ENCODE measurements at places on chromosomes 3 and 15.
A peak's percentile ranks its signal among the peaks of the same experiment; 100 is the strongest.

DNA sequence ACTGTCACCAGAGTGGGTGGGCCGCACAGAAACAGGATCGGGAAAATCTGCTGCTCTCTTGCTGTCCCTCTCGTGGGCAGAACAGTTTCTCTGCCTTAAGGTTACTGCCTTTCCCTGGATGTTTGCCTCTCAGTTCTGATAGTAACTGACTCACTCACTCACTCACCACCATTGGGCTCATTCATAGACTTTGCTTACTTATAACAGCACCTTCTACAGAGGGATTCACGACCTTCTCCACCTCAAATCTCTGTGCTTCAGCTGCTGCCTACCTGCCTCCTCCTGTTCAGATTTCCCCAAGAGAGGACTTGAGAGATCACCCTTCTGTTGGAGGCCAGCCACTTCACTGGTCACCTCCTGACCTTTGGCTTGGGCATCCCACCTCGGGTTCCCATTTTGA lies 147.7 kb upstream of the ICE2 start:
- no peak for DNase-seq

- no peak for DNase-seq
Measured at GRCh38 chr15:81011593-81011992, 10.9 kb downstream of the TLNRD1 start.

- DNase-seq, result peak; percentile 79
Measured at GRCh38 chr3:50268703-50269451, at the start of gene SEMA3B. Gene SEMA3B, plus strand, starts transcription at chr3:50269147. Its CDS starts 94 bp downstream, at chr3:50269241.

DNA sequence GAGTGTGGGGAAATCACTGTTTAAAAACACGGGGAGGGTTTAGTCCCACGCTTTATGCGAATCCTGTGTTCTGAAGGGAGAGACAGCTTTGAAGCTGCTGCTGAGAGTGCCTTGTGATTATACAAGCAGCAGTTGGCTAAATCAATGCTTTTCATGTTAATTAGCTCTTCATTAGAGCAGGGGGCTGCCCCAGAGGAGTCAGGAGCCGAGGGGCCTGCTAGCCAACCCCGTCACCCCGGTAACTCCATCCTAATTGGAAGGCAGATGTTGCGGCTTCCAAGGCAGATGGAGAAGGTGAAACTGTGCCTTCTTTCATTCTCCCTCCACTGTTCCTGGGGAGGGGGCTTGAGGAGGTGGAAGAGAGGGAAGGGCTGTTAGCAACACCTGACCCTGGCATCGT lies 92.4 kb upstream of the ANKRD34C start:
- no peak for DNase-seq

DNA sequence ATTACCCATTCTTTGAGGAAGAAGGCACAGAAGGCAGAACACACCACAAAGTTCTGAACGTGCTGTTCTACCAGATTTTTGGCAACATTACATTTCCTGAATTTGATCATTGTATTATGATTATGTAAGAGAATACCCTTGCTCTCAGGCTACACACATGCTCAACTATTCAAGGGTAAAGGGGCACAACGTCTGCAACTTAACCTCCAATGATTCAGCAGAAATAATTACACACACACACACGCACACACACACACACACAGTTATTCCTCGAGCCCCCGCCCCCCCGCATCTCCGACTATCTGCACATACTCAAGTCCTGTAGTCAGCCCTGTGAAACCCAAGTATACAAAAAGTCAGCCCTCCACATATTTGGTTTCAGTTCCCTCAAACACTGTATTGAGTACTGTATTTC lies 26.8 kb downstream of the RPN1 start:
- no peak for DNase-seq

GRCh38 chr3:45067941-45068340 lies 41.8 kb downstream of the CLEC3B start:
- DNase-seq, result no peak

DNA sequence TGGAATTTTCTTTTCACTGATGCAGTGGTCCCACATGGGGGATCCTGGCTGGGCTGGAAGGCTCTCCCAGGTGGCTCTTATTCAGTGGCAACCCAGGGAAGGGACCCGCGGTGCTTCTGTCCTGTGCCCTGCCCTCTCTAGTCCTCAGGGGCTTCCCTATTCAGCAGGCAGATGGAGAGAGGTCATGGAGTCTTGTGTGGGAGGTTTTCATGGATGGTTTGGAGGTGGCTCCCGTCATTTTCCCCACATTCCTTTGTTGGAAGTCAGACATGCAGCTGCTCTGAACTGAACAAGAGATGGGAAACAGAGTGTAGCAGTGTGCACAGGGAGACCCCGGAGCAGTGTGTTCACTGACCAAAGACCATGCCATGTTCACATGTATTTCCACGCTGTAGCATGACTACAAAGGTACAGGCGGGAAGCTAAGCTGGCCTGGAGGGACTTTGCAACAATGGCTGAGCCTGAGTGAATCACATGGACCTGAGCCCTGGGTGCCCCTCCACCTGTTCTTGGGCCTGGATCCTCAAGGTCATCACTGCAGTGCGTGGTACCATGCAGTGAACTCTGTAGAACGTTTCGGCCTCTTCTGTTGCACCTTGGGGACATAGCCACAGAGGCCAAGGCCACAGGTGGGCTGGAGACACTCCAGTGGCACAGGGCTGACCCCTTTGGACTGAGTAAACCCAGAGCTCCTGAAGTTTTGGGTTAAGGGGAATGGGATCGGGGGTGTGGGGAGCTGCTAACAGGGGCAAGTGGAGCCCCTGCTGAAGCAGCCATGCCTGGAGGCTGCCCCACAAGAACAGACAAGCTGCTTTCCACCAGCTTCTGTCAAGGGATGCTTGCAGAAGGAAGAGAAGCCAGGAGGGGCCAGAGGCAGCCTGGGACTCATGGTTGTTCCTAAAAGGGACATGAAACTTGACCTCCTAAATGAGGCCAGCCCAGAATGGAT lies 123.0 kb downstream of the ASB7 start:
- DNase-seq, result peak; percentile 46

- DNase-seq, result no peak
Measured at GRCh38 chr3:141126661-141127343, 75.7 kb downstream of the SPSB4 start.

DNA sequence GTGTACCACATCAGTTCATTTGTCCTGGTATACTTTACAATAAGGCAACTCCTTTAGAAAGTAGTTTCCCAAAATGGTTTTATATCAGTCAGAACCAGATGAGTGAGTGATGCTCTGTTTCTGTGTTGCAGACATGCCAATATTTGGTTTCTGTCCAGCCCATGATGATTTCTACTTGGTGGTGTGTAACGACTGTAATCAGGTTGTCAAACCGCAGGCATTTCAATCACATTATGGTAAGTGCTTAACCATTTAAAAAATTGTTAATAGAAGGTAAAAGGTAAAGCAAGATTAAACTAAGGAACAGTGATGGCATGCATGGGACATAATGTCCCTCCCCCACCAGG lies 40.0 kb upstream of the SCAANT1 start:
- no peak for DNase-seq

- peak; percentile 48 for DNase-seq
Measured at GRCh38 chr3:65619451-65619881, 419.3 kb downstream of the MAGI1 start.

GRCh38 chr3:170565495-170565894 lies 20.4 kb downstream of the SLC7A14 start:
- no peak for DNase-seq

DNA sequence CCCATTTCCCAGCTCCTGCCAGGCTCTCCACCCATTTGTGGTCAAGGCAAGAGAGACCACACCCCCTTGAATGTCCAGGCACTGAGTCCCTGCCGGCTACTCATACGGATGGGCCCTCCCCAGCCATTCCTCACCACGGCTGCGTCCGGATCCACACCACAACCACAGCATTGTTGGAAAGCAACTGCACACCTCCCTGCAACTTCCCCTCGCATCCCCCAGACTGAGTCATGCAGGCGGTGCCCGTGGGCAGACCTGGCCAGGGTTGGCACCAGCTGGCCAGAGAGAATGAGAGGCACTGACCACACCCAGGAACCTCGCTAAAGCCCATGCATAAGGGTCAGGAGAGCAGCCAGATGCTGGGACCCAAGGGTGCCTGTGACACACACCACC lies 30.5 kb downstream of the LOXL1 start:
- peak; percentile 92 for DNase-seq

GRCh38 chr15:64691896-64692565 lies 83.4 kb downstream of the RBPMS2 start:
- no peak for DNase-seq

DNA sequence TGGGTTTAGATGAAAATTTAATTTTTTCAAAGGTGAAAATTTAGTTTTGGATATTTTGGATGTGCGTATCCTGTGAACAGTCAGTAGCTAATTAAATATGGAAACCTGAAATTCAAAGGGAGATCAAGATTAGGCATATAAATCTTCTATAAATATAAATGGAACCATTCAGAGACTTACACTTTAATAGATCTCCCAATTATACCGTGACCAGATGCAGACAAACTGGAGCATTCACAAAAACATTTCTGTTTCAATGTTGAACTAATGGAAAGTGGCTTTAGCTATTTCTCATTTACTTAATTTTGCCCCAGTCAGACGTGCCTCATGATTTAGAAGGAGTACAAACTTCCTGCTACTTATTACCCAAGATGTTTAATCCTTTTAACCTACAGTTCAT lies 29.1 kb upstream of the POU1F1 start:
- no peak for DNase-seq
